ENCODE measurements at places on chromosomes 2 and 18.

GRCh38 chr2:15808944-15809343, 131.4 kb upstream of the MYCN start:
- no peaks in the 10 kb centered on the region for H3K4me1 ChIP-seq
- no peak overlapping the region for H3K27ac ChIP-seq
- no peaks in the 10 kb centered on the region for H3K27me3 ChIP-seq
- no peak for DNase-seq
- no peak overlapping the region for H3K4me3 ChIP-seq
- H3K36me3 ChIP-seq, result no peaks in the 10 kb centered on the region

GRCh38 chr2:60958800-60959199, 58.7 kb upstream of the PEX13 start:
- no peaks in the 10 kb centered on the region for H3K27me3 ChIP-seq
- H3K4me1 ChIP-seq, result no peaks in the 10 kb centered on the region
- DNase-seq, result no peak
- H3K4me3 ChIP-seq, result no peak overlapping the region
- no peak overlapping the region for H3K27ac ChIP-seq

DNA sequence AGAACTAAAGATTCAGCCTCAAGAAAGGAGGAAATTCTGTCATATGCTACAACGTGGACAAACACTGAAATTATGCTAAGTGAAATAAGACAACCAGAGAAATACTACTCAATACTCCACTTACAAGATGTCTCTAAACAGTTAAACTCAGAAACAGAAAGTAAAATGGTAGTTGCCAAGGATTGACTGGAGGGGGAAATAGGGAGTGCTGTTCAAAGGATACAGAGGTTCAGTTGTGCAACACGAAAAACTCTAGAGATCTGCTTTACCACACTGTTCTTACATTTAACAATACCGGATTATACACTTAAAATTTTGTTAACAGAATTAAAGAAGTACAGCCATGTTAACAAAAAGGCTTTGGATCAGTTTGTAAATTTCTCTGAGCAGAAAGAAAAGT, 39.8 kb upstream of the C2orf15 start:
- H3K27ac ChIP-seq, result no peak overlapping the region
- DNase-seq, result no peak
- H3K27me3 ChIP-seq, result no peaks in the 10 kb centered on the region
- no peak overlapping the region for H3K4me3 ChIP-seq

DNA sequence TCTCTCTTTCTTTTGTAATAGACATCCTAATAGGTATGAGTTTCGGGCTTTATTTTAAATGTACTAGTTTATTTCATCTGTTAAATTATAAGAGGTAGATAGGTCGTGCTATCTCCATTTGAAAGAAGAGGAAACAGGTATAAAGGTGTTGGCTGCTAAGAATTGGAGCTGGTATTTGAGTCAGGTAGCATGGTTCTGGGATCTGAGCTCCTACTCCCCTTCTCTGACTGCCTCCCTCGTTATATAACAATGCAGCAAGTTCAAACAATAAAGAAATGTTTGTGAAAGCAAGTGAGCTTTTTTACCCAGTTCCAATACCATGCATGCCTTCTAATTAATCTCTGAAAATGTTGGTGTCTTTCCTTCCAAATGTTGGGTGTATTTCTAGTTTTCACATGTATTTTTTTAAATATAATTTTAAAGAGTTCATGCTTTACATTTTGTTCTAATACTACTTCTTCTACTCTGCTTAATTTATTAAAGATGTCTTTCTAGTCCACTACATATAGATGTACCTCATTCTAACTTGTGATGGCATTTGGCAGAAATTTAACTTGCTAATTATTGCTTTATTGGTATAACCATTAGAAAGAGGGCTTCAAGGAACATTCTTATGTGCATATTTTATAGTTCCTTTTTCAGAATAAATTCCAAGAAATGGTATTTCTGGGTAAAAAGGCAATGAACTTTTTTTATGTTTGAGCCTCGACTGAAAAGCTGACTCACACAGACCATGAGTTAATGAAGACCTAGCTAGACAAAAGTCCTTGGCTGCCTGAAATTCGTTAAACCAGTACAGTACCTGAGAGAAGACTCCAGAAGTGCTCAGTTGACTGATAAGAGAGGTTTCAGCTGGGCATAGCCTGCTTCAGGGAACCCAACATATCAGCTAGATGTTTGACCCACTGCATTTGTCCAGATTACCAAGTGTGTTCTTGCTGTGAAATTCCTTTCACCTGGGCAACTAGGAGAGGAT, 133.5 kb downstream of the CERS6 start:
- H3K27me3 ChIP-seq, result no peaks in the 10 kb centered on the region
- H3K4me3 ChIP-seq, result no peak overlapping the region
- peaks cover 11% of the 10 kb centered on the region for H3K4me1 ChIP-seq

DNA sequence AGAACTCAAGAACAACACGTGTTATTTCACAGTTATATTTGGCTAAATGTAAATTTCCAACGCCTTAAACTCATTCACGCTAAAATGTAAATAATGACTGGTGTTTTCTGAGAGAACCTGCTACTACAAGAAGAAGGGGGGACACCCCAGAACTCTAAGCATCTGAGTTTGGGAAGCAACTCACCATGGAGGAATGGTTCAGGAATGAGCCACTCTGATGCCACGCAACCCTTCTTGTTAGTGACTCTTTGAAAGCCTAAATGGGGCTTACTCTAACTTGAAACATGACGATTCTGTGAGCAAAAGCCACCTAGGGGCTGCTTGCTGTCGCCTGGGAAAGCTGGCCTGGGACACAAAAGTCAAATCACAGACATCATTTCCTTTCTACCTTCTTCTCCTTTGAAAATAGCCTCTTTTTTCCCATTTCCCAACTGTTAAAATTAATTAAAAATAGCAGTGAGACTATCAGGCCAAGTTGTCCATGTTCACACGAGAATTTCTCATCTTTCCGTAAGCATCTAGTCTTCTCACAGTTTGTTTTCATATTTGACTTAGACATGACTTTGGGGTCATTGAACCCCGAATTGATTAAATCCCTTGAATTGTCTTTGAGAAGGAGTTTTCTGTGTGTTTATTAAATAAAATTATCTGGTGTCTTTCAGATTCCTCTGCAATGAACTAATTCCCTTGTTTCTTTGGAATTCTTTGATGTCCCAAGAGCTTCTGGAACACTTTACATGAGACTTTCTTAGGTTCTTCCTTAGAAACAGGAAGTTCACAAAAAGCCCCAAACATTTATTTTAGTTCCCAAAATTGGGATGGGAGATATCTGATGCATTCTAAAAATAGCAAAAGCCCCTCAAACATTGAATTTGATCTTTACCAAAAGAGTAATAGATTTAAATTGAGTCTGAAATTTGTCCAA, 75.5 kb upstream of the CABLES1 start:
- no peak for DNase-seq
- peaks cover 5% of the 10 kb centered on the region for H3K36me3 ChIP-seq
- H3K27ac ChIP-seq, result no peak overlapping the region

- H3K4me3 ChIP-seq, result no peak overlapping the region
- H3K36me3 ChIP-seq, result no peaks in the 10 kb centered on the region
- H3K27me3 ChIP-seq, result no peaks in the 10 kb centered on the region
- H3K27ac ChIP-seq, result no peak overlapping the region
- no peaks in the 10 kb centered on the region for H3K4me1 ChIP-seq
- DNase-seq, result peak; percentile 57
Measured at GRCh38 chr2:174023591-174024523, 58.7 kb upstream of the SP3 start.

DNA sequence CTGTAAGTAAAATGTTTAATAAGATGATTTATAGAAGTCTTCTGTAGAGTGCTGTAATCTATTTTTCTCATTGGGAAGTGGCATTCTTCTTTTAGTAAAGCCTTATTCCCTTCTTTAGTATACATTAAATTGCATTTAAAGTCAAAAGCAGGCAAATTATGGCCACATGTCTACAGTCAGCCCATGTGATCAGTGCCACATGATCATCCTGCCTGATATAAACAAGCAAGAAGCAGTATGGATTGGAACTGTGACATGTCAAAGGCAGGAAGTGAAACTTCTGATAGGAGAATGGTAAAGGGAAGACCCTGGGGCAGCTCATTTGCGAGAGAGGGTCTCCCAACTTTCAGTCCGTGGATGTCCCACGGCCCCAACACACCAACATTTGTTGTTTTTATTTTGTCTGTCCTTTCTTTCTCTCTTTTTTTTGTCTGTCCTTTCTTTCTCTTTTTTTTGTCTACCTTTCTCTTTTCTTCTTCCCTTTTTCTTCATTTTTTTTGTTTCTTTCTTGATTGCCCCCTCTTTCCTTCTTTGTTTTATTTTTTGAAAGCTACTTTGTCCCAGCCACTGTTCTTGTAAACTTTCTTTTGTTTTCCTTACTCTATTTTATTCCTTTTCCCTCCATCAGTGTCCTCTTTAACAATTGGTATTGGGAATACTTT, 154.9 kb downstream of the DTNA start:
- H3K27me3 ChIP-seq, result peaks cover 8% of the 10 kb centered on the region
- peak overlapping the region; percentile 12 for H3K27ac ChIP-seq
- no peak overlapping the region for H3K4me3 ChIP-seq
- peaks cover 28% of the 10 kb centered on the region for H3K4me1 ChIP-seq
- H3K36me3 ChIP-seq, result no peaks in the 10 kb centered on the region

DNA sequence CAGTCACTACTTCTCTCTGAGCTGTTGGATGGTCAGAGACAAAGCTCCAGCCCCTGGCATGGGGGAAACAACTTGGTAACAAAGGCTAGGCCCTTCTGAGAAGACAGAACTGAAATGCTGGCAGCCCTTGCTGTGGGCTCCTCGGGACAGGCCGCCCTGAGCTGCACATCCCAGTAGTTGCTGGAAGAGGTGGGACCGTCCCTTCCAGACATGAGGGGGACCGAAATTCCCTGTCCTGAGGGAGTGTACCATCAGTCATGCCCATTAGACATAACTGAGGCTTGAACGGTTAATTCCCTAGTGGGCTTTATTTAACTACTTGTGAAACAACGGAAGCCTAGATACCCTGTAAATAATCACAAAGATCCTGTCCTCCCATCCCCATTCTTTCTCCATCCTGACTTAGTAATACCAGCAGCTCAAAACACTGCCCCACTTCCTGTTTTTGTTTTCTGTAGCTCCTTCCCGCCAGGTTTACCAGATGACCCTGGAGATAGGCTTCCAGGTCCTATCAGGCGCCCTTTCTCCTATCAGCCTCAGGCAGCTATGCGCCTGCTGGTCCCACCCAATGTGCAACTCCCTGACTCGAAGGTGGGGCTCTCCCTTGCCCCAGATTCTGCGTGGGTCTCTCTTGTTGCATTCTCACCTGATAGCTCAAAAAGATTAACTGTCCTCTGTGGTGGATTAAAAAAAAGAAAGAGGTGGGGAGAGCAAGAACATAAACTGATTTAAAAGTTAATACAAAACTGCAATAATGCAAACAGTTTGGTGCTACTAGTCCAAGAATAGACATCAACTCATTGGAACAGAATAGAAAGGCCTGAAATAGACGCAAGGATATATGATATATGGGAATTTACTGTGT, 37.0 kb upstream of the NT5DC4 start:
- DNase-seq, result no peak
- no peaks in the 10 kb centered on the region for H3K36me3 ChIP-seq
- peaks cover 25% of the 10 kb centered on the region for H3K4me1 ChIP-seq
- no peaks in the 10 kb centered on the region for H3K27me3 ChIP-seq

GRCh38 chr2:84338069-84338468, 121.0 kb downstream of the SUCLG1 start:
- H3K4me1 ChIP-seq, result no peaks in the 10 kb centered on the region
- no peak overlapping the region for H3K4me3 ChIP-seq
- H3K36me3 ChIP-seq, result no peaks in the 10 kb centered on the region
- no peak overlapping the region for H3K27ac ChIP-seq

GRCh38 chr18:44791520-44791919, 110.8 kb downstream of the SETBP1 start:
- no peak overlapping the region for H3K4me3 ChIP-seq
- H3K36me3 ChIP-seq, result no peaks in the 10 kb centered on the region
- no peak for DNase-seq
- H3K27me3 ChIP-seq, result peaks cover 6% of the 10 kb centered on the region

DNA sequence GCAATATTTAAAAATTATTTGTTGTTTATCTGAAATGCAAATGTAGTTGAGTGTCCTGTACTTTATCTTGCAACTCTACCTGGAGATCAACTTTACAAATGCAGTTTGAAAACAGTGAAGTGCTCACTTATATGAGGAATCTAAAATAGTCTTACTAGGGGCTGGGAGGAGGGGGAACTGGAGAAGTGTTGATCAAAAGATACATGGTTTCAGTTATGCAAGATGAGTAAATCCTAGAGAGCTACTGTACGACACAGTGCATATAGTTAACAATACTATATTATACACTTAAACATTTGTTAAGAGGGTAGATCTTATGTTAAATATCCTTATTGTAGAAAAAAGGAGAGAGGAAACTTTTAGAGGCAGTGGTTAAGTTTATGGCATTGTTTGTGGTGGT, 241.9 kb downstream of the BCL11A start:
- H3K4me3 ChIP-seq, result no peak overlapping the region
- peaks cover 29% of the 10 kb centered on the region for H3K4me1 ChIP-seq
- no peak for DNase-seq
- peaks cover 30% of the 10 kb centered on the region for H3K27me3 ChIP-seq
- H3K27ac ChIP-seq, result no peak overlapping the region

GRCh38 chr2:182541268-182541667, 114.4 kb upstream of the PDE1A start:
- H3K27me3 ChIP-seq, result no peaks in the 10 kb centered on the region
- H3K4me1 ChIP-seq, result no peaks in the 10 kb centered on the region
- DNase-seq, result no peak

DNA sequence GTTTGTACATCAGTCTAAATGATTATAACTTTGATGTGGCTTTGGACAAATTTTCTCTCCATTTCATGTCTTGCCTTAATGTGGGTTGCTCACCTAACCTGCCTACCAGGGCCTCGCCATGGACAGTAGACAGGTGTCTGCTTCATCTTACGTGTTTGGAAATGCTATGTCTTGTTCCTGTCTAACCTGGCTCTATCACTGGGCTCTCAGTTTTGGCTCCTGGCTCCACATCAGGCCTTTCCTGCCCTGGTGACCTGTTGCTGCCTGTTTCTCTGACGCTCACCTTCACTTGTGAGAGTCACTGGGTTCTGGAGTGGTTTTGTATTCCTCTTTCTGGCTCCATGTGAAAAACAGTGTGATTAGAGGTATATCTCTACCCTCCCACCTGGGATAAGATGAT, 65.9 kb downstream of the PHLPP1 start:
- H3K4me1 ChIP-seq, result peaks cover 54% of the 10 kb centered on the region
- H3K4me3 ChIP-seq, result no peak overlapping the region

GRCh38 chr2:150591496-150592285, 104.2 kb upstream of the RND3 start:
- no peaks in the 10 kb centered on the region for H3K36me3 ChIP-seq
- DNase-seq, result no peak
- no peak overlapping the region for H3K4me3 ChIP-seq
- H3K4me1 ChIP-seq, result no peaks in the 10 kb centered on the region
- H3K27me3 ChIP-seq, result no peaks in the 10 kb centered on the region
- no peak overlapping the region for H3K27ac ChIP-seq

GRCh38 chr2:118014492-118014824, 588 bp upstream of the CCDC93 start:
- H3K27ac ChIP-seq, result peak overlapping the region; percentile 73
- DNase-seq, result peak; percentile 6
- H3K36me3 ChIP-seq, result peaks cover 10% of the 10 kb centered on the region
- peak overlapping the region; percentile 94 for H3K4me3 ChIP-seq
- peaks cover 2% of the 10 kb centered on the region for H3K27me3 ChIP-seq

- H3K4me3 ChIP-seq, result peak overlapping the region; percentile 44
- DNase-seq, result no peak
- peaks cover 6% of the 10 kb centered on the region for H3K36me3 ChIP-seq
- H3K27ac ChIP-seq, result peak overlapping the region; percentile 84
- H3K27me3 ChIP-seq, result no peaks in the 10 kb centered on the region
- peaks cover 78% of the 10 kb centered on the region for H3K4me1 ChIP-seq
Measured at GRCh38 chr2:136054856-136055255, 63.1 kb downstream of the CXCR4 start.

- DNase-seq, result no peak
- peak overlapping the region; percentile 78 for H3K27ac ChIP-seq
- peaks cover 85% of the 10 kb centered on the region for H3K36me3 ChIP-seq
Measured at GRCh38 chr2:181471783-181472182, 14.6 kb downstream of the ITGA4 start.

All from T-helper 2 cell treated with Interferon-gamma antibody and Interleukin-4, amounts not matched to agents 5 μg/mL and 100 μg/mL, for 36 hours (primary cell).